Liver (tissue), 10 donors: ENCODE measurements at places on chromosomes 12 and 14.

DNA sequence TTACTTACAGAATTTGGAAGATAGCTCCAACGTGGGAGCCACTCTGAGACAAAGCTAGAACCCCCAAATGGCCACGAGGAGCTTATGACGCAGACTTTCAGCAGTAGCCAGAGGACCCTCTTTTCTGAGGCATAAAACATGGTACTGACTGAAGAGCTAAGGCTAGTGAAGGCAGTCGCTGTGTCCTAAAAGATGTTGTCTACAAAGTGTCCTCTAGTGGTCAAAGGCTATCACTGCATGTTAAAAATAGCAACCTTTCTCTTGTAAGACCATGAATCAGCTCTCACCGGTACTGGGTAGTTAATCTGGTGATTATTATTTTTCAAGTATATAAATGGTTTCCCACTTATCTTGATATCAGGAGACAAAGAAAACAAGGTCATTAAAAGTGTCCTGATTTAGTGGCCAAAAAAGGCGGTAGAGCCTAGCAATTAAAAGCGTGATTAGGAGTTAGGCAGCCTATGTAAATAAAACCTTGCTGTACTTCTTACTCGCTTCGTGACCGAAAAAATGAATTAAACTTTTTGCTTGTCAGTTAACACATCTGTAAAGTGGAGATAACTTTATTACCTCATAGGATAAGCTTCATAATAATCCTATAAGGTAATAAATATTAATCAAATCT is 47.0 kb upstream of the LGR5 start:
- DNase-seq, result no peak

GRCh38 chr12:4685317-4685716 is 34.9 kb upstream of the GALNT8 start:
- no peak for DNase-seq

DNA sequence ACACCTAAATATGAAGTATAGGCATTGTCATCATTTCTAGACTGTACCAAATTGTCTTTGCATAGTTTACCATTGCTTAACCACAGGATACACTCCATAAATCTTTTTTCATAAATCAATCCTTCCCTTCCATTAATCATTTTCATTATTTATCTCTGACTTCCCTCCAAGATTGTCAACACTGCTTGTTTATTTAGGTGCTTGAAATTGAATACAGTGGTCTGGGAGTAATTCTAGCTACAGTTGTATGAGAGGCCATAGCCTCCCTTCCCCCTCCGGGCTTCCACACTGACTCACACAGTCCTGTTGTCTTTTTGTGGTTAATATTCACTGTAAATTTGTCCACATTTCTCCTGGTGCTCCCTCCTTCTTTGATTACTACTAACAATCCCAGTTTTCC is 114.2 kb upstream of the ARID2 start:
- DNase-seq, result no peak

- DNase-seq, result no peak
These were observed 739 bp upstream of the USP44 start for GRCh38 chr12:95551913-95552516.

DNA sequence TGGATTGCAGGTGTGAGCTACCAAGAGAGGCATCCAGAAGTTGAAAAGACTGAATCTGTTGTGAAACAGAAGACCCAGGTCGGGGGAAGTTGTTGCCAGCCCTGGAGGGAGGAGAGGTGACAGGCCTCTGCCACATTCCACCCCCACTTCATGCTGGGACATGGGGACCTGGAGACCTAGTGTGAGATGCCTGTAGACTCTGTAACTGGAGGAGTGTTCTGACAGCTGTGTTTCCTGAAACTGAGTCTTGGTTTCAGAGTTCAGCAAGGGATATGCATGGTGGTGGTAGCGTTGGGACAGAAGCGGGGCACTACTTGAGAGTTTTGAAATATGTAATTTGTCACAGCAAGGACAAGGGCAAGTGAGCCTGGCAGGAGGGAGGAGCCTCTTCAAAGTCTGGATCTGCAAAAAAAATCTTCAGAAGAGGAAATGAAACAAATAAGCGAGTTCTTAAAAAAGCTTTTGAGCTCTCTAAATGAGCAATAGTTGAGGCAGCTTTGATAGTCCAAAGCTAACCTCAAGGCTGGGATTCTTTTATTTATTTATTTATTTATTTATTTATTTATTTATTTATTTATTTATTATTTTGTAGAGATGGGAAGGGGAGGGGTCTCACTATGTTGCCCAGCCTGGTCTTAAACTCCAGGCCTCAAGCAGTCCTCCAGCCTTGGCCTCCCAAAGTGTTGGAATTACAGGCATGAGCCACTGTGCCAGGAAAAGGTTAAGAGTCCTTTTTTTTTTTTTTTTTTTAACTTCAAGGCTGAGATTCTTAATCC is 58.9 kb upstream of the EEA1 start:
- DNase-seq, result no peak

GRCh38 chr12:118058881-118059280 is 2.1 kb downstream of the WSB2 start:
- no peak for DNase-seq
